CD4-positive, alpha-beta memory T cell (primary cell): ENCODE measurements at places on chromosomes 6 and 20. TPM values are rescaled to one million over a fixed set of nuclear protein-coding genes. Genes with fewer than 3 reads are reported as not detected.

ARMC2 gene
- 3.2 TPM for polyA plus RNA-seq

CGA gene
- not detected for polyA plus RNA-seq

TMEM74B gene
- not detected for polyA plus RNA-seq

SPTLC3 gene
- polyA plus RNA-seq, result 0.41 TPM

ANKRD66 gene
- polyA plus RNA-seq, result not detected

NRSN1 gene
- polyA plus RNA-seq, result not detected

TEAD3 gene
- not detected for polyA plus RNA-seq

LY86 gene
- polyA plus RNA-seq, result 1.5 TPM

TMEM14A gene
- 58.1 TPM for polyA plus RNA-seq

SLC2A10 gene
- polyA plus RNA-seq, result not detected

MAS1 gene
- not detected for polyA plus RNA-seq

GSTA2 gene
- not detected for polyA plus RNA-seq

TFB1M gene
- 12.6 TPM for polyA plus RNA-seq

STMND1 gene
- not detected for polyA plus RNA-seq

SASH1 gene
- 3.2 TPM for polyA plus RNA-seq

GNRH2 gene
- polyA plus RNA-seq, result not detected

TFAP2D gene
- polyA plus RNA-seq, result not detected

C6orf89 gene
- polyA plus RNA-seq, result 35.4 TPM

NCOA6 gene
- 12.9 TPM for polyA plus RNA-seq

NINL gene
- 0.36 TPM for polyA plus RNA-seq

HECA gene
- 5.4 TPM for polyA plus RNA-seq

SGK2 gene
- polyA plus RNA-seq, result not detected

RAET1L gene
- not detected for polyA plus RNA-seq

RUNX2 gene
- 22.6 TPM for polyA plus RNA-seq

BMP7 gene
- polyA plus RNA-seq, result not detected

HLA-DRA gene
- 112 TPM for polyA plus RNA-seq

C20orf202 gene
- 0.18 TPM for polyA plus RNA-seq

FKBP1C gene
- polyA plus RNA-seq, result not detected

KCNK15 gene
- not detected for polyA plus RNA-seq

ZNF512B gene
- 0.20 TPM for polyA plus RNA-seq

BTN1A1 gene
- polyA plus RNA-seq, result 0.08 TPM

SCGN gene
- polyA plus RNA-seq, result not detected

POU3F2 gene
- not detected for polyA plus RNA-seq

OR2H1 gene
- not detected for polyA plus RNA-seq

C20orf144 gene
- polyA plus RNA-seq, result not detected

PKIB gene
- polyA plus RNA-seq, result not detected

LPIN3 gene
- not detected for polyA plus RNA-seq

BIRC7 gene
- polyA plus RNA-seq, result not detected

KCNK5 gene
- not detected for polyA plus RNA-seq

PDYN gene
- not detected for polyA plus RNA-seq

SLPI gene
- polyA plus RNA-seq, result not detected

WFDC5 gene
- not detected for polyA plus RNA-seq

DTNBP1 gene
- polyA plus RNA-seq, result 34.3 TPM

SSTR4 gene
- polyA plus RNA-seq, result not detected

ECT2L gene
- not detected for polyA plus RNA-seq

FAM120B gene
- 22.7 TPM for polyA plus RNA-seq

FAXC gene
- not detected for polyA plus RNA-seq

HUS1B gene
- 2.3 TPM for polyA plus RNA-seq

NNAT gene
- polyA plus RNA-seq, result not detected

NKX2-4 gene
- polyA plus RNA-seq, result not detected

MYMX gene
- polyA plus RNA-seq, result not detected
